GM18507 (cell line): ENCODE measurements at places on chromosomes 1 and 21.
A peak's percentile ranks its signal among the peaks of the same experiment; 100 is the strongest.

GRCh38 chr1:239126884-239127283, 259.5 kb upstream of the CHRM3 start:
- no peak for DNase-seq

DNA sequence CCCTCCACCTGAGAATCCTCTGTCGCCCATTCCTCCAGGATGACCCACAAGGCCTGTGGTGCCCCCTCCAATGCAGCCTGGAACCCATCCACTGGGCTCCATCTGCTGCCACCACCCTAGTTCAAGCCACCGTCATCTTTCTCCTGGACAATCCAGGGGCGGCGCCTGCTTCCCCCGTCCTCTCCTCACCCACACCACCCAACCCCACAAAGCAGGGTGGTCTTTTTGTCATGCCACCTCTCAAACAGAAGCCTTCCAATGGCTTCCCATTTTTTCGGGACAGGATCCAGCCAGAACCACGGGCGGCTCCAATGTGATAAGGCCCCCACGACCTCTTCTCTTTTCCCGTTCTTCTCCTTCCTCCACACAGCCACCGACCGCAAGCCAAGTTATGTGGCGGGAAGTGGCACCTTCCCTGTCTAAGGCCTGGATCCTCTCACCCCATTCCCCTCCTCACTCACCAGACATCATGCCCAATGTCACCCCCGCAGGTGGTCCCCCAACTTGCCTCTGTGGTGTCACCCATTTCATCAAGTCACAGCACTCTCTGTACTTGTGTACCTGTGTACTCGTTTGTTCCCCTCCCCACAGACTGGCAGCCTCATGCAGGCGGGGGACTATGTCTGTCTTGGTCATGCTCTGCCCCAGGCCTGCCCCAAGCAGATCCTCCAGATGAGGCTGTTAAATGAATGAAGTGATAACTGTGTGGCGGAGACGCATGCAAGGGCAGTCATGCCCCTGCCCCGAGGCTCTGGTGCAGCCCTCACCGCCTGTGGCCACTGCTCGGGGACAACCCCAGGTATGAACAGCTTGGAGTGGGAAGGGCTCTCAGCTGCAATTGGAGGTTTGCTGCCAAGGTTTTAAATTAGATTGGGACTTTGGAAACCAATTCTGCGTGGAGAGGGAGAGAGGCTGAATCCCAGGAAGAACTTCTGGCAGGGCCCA, 11.0 kb downstream of the UBXN11 start:
- no peak for DNase-seq

DNA sequence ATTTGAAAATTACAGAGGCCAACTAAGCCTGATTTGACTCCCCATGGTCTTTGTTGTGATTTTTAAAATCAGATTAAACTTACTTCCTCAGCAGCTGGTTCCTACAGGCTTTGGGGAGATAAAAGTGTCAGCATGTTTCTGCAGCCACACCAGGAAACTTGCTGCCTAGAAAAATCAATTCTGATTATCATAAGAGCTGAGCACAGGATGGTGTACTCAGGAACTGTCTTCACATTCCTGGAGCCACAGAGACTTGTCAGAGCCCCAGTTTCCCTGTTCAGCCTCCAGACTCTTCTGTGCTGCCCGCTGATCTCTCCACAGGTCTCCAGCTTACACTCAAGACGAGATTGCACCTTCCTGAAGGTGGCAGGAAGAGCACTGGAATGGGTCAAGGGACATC, 23.9 kb downstream of the RAB3B start:
- DNase-seq, result no peak

GRCh38 chr1:237219751-237220642, 178.0 kb downstream of the RYR2 start:
- no peak for DNase-seq

DNA sequence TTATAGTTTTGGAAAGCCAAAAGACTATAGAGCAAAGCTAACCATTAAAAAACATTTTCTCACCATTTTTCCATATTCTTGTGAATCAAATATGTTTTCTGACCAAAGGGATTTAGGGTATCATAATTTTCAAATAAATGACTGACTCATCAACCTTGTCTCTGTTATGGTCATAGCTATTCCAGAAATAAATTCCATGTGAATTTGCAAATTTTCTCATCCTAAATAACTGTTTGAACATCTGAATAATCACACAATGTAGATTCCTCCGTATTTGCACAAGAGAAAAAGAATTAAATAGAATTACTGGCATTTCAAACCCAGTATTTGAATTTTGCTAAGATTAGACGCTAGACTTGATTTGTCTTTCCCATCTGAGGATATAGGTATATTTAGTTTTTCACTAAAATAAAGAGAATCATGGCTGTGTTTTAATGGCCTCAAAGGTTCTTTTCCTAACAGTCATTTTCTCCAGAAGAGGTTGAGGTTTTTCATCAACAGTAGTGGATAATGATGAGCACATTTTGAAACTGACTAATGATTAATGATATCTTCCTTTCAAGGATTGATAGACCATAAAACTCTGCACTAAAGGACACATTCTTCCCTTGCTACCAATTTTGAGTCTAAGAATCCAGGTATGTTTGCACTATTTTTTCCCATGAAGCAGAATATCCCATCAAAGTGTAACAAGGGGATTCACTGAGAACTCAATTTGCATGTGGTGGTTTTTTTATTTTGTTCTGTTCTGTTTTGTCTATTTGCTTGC, 9.5 kb upstream of the DUSP23 start:
- no peak for DNase-seq

DNA sequence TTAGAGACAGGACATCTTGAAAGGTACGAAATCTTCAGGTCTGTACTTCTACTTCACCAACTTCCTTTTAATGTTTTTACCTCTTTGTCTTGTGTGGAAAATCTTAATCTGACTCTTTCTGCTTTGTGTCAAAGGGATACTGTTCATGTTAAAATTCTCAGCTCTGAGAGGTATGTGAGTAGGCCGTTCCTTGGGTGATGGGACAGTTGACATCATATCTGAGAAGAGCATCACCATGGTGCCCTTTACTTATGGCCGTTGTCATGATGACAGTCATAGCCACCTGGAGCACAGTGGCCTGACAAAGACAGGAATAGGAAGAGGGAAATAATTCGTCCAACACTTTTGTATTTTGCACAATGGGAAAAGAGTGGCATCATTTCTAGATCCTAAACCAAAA, 145.6 kb downstream of the FGGY start:
- DNase-seq, result no peak

GRCh38 chr1:15287035-15287979, 40.3 kb downstream of the FHAD1 start:
- DNase-seq, result no peak

GRCh38 chr1:107432108-107432507, 291.3 kb downstream of the NTNG1 start:
- DNase-seq, result no peak

DNA sequence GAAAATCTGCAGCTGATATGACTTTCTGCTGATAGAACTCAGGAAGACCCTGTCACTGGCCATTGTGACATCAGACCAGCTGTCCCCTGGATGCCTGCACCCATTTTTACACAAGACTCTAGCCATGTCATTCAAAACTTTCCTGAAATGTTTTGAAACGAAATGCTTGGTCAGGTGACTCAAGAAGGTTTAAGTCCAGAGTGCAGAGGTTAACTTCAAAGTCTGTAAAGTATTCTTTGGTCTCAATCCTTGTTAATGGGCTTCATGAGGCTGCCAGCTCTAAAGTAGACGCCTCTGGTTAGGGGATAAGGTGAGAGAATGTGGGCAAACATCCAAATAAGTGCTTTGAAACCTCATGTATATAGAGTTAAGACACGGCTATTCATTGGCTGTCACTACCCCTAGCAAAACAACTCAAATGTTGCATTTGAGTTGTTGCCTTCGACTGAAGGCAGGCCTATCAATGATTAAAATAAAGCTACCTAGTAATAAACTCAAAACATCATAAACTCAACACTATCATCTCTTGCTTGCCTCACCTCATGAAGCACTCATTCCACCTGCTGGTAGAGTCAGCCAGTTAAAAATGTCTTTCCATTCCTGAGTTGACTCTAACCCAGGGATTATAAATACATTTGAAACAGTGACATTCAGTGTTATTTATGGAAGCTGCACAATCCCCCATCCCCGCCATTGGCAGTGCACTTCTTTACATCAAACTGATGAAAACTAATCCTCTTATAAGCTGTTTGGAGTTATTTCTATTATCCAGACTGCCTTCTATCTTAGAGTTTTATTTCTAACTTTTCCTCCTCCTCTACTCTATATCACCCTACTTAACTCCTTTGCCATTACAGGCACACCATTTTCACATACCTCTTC, 26.0 kb downstream of the RABIF start:
- DNase-seq, result no peak

DNA sequence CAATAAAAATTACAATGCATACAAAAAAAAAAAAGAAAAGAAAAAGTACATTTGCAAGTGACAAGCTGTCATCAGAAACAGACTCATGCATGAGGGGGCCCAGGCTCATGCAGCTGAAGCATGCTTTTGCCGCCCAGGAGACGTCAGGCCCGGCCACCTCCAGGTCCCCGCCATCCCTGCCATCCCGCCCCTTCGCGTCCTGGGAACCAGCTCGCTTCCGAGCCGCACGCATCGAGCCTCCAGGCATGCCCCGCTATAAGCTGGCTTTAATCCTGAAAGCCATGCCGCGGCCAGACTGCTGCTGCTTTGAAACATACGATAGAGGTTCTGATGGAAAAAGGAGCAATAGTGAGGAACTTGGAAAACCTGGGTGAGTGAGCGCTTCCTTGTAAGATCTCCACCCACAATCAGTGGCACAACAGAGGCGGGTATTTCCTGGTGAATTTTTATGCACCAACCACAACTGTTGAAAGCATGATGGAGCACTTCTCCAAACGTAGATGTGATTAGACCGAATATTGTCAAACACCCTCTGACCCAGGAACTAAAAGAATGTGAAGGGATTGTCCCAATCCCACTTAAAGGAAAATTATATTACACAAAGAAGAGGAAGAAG, 113.7 kb downstream of the FAF1 start:
- DNase-seq, result no peak

- DNase-seq, result no peak
Observed at GRCh38 chr1:246269466-246269865, 237.6 kb downstream of the SMYD3 start.

DNA sequence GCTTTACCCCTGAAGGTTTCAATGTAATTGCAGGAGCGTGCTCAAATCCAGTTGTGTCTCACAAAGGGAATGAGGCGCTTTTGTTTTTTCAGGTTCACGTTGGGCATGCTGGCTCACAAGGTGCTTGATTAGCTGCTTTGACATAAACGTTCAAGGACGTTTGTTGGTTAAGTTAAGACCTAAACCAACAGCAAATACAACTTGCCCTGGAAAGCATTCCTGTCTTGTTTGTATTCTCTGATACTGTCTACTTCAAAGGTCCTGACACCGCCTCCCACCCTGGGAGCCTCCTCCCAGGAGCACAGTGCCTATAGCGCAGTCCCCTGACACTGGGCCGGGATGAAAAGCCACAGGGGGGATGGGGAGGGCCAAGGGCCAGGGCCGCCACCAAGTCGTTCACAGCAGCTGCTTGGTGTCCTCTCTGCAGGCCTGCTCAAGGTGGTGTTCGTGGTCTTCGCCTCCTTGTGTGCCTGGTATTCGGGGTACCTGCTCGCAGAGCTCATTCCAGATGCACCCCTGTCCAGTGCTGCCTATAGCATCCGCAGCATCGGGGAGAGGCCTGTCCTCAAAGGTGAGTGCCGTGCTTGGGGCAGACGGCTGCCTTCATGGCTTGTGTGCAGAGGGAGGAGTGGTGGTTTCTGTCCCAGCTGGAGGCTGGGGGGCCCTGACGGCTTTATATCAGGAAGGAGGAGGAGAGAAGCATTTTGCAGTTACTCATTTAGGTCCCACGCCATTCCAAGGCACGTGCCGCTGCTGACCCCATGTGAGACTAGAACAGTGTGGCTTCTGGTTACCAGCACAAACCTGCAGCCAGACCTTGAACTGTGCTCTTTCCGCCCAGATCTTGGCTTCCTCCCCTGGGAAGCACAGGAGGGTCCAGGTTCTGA, 6.1 kb downstream of the FAM3B start:
- DNase-seq, result no peak

GRCh38 chr21:44920694-44921604, at the start of gene ITGB2:
Gene ITGB2, minus strand, starts transcription at chr21:44920899. Its CDS starts 10,117 bp downstream, at chr21:44910782.
- no peak for DNase-seq

DNA sequence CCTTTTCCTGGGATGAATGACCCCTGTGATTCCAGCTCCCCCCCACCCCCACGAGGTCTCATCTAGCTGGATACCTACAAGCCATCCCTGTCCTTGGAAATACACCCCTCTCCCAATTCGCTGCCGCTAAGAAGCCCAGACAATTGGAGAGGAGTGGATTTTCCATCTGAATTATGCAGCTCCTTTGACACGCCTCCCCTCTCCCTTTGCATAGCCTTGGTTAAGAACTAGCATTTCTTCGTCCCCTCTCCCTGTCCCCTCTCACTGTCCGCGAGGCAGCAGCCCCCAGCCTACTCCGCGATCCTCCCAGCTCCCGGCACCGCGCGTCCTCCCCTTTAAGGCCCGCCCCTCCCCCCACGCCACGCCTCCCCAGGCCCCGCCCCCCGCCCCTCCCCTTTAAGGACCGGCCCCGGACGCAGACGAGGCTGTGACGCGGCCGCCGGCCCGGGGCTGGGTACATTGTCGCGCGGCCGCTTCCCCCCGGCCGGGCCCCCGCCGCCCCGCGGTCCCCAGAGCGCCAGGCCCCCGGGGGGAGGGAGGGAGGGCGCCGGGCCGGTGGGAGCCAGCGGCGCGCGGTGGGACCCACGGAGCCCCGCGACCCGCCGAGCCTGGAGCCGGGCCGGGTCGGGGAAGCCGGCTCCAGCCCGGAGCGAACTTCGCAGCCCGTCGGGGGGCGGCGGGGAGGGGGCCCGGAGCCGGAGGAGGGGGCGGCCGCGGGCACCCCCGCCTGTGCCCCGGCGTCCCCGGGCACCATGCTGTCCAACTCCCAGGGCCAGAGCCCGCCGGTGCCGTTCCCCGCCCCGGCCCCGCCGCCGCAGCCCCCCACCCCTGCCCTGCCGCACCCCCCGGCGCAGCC, at the start of gene MAPKAPK2:
TSS of gene MAPKAPK2 (plus strand) at position 428 of the 856 bp plus-strand sequence. CDS start at position 753, 325 bp downstream.
- peak; percentile 84 for DNase-seq

DNA sequence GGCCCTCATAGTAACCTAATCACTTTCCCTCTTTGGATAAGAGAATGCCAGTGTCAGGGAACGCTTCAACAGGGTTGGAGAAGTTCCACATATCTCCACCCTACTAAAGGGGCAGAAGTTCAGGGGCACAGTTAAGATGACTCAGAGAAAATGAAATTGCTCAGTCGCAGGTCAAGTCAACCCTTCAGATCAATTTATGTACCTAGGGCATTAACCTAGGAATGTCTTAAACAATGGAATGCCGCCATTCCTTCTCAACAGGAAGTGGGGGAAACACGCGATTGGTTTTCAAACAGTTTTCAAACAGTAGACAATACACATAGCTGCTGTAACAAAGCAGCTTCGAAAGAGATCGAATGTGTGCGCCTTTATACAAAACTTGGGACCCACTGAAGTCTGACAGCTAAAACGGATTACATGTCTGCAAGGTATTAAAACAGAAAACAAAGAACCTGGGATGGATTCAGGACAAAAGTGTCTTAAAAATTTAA, 897 bp downstream of the SLC25A24 start:
- DNase-seq, result no peak

- DNase-seq, result no peak
Observed at GRCh38 chr1:236159704-236160539, 17.6 kb downstream of the GPR137B start.

GRCh38 chr1:179917601-179918429, 35.7 kb downstream of the TOR1AIP1 start:
- DNase-seq, result no peak

GRCh38 chr1:223653015-223653414, 12.5 kb downstream of the CAPN8 start:
- no peak for DNase-seq
